ENCODE measurements at places on chromosomes 3 and 15.

GRCh38 chr3:190058521-190059241 is 62.0 kb downstream of the P3H2 start:
- H3K4me1 ChIP-seq = no peaks in the 10 kb centered on the region
- no peaks in the 10 kb centered on the region for H3K27me3 ChIP-seq
- no peak overlapping the region for H3K4me3 ChIP-seq
- no peak for DNase-seq

- H3K4me1 ChIP-seq = peaks cover 4% of the 10 kb centered on the region
- no peaks in the 10 kb centered on the region for H3K36me3 ChIP-seq
- H3K27ac ChIP-seq = no peak overlapping the region
- no peak for DNase-seq
- no peak overlapping the region for H3K4me3 ChIP-seq
- H3K27me3 ChIP-seq = no peaks in the 10 kb centered on the region
These were observed 39.3 kb downstream of the CDCP1 start for GRCh38 chr3:45106874-45107273.

DNA sequence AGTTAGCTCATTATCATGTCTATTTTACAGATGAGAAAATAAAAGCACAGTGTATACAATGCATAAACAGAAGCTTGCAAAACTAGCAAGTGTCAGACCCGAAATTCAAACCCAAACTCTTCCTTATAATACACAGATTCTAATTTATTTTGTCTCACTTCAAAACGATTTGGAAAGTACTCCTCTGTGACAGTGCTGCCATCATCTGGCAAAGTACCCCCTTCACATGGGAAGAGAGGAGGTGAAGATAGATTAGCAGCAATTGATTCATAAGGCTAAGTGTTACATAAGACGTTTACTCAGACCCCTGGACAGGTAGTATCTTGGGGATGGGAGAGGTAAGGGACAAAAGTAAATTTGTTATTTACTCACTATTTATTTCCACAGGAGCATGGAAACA is 744.0 kb upstream of the SGO1 start:
- no peaks in the 10 kb centered on the region for H3K4me1 ChIP-seq
- H3K27me3 ChIP-seq = no peaks in the 10 kb centered on the region
- no peaks in the 10 kb centered on the region for H3K36me3 ChIP-seq
- no peak overlapping the region for H3K4me3 ChIP-seq
- no peak for DNase-seq

- H3K27me3 ChIP-seq = peaks cover 26% of the 10 kb centered on the region
- H3K4me3 ChIP-seq = no peak overlapping the region
- no peak overlapping the region for H3K27ac ChIP-seq
- no peak for DNase-seq
These were observed 10.4 kb upstream of the KCNAB1 start for GRCh38 chr3:156109989-156110388.

All from naive B cell (primary cell).